Glutamatergic neuron (in vitro differentiated cells): ENCODE measurements at places on chromosomes 12 and 14. TPM values are rescaled to one million over a fixed set of nuclear protein-coding genes. Genes with fewer than 3 reads are reported as not detected.

Gene FOXG1
- not detected for total RNA-seq

DNA sequence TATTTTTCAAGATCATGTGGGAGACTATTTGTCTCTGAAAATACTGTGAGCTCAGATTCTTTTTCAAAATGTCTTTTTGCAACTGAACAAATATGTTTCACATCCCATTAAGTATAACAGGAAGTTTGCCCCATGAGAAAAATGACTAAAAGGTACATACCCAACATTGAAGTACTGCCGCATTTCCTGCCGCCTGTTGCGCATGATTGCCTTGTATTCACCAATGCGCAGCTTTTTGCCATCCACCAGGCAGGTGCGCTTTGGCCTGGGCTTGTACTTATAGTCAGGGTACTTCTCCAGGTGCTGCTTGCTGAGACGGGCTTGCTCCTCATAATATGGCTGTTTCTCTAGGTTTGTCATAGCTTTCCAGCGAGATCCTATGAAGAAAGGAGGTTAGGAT is 413.2 kb downstream of the SOX5 start:
- no peak for DNase-seq

DNA sequence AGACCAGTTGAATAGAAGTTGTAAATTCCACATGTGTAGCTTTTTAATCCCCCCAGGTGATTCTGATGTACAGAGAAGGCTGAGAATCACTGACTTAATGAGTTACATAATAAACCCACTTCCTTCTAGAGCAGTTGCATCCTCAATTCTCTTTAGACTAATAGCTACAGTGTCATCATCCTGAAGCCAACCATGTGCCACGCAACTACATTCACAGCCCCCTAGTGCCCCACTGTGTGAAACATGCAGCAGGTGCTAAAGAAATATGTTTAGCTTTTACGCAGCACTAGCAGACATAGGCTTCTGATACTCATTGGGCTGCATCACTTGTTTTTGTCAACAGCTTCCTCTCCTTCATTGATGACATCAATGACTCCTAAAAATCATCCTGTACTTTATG is 1168.3 kb downstream of the BCL11B start:
- no peak for DNase-seq

DNA sequence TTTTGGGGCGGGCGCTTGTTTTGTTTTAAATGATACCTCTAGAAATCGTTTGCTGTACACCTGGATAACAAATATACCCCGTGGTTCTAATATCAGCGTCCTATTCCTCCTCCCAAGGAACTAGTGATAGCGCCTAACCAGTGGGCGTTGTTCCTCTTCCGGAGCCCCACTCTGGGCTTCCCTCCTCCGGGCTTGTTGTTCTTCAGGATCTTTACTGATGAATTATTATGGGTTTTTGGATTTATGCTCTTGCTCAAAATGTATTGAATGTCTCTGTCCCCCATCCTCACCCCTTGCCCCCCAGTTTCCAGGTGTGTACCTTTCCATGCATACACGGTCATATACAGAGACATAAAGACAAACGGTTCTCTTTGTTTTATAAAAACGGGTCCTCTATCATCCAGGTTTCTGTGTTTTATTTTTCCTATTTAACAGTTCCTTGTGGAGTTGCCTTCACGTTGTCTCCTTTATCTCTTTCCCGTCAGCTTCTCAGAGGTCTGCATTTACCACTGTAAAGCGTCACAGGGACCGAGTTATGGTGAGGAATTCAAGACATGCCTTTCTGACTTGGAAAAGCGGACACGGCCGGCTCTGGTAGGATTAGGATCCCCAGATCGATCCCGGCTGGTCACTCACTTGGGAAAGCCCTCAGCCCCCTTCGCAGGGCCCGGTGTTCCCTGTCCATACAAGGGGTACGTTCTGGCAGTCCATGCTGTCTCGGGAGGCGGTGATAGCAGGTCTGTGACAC is 655 bp upstream of the PLEKHG3 start:
- peak; percentile 49 for DNase-seq

DNA sequence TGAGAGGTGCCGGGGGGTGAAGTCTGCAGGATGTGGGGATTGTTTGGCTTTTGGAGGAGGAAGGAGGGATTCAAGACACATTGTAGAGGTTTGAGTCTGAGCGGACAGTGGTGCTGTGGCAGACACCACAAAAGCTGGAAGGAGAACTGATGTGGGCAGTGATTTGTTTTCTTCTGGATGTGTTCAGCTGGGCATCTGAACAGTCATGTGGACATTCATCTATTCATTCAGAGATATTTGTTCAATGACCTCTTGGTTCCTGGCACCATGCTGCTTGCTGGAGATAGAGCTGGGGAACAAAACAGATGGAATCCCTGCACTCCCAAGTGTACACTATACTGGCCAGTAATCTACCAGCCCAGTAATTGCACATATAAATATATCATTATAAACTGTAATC is 64.0 kb downstream of the PTPN11 start:
- no peak for DNase-seq

- no peak for DNase-seq
Observed at GRCh38 chr12:39622306-39622705, 2.7 kb upstream of the ABCD2 start.

Gene VRTN
- total RNA-seq: 0.15 TPM

DNA sequence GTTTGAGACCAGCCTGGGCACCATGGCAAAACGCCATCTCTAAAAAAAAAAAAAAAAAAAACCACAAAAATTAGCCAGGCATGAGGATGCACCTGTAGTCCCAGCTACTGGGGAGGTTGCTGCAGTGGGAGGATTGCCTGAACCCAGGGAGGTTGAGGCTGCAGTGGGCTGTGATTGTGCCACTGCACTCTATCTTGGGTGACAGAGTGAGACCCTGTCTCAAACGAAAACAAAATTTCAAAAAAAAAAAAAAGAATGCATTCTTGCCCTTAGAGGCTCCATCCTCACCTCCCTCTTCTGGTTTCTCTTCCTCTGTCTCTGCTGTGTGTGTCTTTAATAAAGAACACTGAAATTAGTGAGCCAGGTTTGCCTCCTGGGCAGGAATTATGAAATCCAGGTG is 107.8 kb downstream of the VCPKMT start:
- DNase-seq: no peak

- no peak for DNase-seq
Observed at GRCh38 chr14:61528591-61529021, 166.7 kb upstream of the HIF1A start.

Gene CLEC1A
- total RNA-seq: not detected
